ENCODE measurements at places on chromosomes 13 and 19.

DNA sequence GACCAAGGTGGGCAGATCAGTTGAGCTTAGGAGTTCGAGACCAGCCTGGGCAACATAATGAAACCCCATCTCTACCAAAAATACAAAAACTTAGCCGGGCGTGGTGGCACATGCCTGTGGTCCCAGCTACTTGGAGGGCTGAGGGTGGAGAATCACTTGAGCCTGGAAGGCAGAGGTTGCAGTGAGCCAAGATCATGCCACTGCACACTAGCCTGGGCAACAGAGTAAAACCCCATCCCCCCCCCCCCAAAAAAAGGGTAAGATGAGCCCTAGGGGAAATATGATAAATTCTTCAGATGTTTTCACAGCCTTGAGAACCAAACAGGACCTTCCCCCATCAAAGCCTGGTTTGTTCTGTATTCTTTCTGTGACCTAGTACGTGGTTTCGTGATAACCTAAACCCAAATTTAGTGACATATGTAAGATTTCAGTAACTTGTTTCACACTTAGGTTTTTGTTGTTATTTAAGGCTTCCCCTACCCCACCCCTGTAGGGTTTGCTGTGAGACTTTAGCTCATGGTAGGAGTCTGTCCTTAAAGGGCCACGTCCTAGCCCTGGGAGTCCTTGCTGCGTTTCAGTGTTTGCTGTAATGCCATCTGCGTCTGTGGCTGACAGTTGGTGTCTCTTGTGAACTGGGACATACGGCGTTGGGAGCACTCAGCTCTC is 49.6 kb downstream of the MYO9B start:
- DNase-seq: no peak

- no peak for DNase-seq
Measured at GRCh38 chr19:2053601-2054389, 2.8 kb upstream of the MKNK2 start.

DNA sequence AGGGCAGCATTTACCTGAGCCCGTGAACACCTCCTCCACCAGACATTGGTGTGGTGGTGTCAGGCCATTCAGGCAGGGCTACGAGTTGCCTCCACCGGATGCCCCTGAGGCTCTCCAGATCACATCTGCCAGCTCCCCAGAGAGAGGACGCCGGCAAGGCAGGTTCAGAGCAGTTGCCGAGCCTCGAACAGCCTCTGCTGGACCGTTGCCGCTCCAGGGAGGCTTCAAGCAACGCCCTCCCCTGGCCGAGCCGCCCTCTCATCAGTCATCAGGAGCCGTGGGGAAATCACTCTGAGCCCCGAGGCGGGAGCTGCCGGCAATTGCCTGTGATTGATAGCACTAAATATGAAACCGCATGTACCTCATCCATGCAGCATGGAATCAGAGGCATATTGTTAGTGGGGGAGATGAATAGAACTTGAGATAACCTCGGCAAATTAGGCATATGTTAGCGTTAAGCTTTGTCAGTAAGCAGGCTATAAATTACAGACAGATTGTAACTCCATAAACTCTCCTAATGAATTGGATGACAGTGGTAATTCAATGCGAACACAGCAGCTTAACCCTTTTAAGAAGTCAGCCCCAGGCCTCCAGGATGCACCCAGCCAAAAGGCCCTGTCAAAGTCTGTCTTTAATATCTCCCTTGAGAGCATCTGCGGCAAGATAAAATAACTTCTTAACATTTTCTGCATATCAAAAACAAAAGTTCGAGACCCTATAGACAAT is 29.8 kb upstream of the SPACA7 start:
- peak; percentile 70 for DNase-seq

- peak; percentile 72 for DNase-seq
Measured at GRCh38 chr19:49585023-49585422, 3.9 kb downstream of the PRRG2 start.

- no peak for DNase-seq
Measured at GRCh38 chr13:25196971-25197370, 24.9 kb upstream of the AMER2 start.

DNA sequence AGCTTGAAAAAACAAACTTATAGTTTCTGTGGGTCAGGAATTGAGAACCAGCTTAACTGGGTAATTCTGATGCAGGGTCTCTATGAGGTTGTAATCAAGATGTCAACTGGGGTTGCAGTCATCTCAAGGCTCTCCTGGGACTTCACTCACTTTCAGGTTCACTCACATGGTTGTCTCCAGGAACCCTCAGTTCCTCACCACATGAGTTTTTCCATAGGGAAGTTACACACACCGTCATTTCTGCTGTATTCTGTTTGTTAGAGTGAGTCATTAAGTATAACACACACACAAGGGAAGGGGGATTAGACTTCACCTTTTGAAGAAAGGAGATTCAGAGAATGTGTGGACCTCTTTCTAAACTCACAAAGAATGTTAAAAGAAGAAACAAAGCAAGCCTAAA is 34.9 kb upstream of the MLNR start:
- DNase-seq: no peak

GRCh38 chr19:29567366-29567915 is 38.6 kb upstream of the POP4 start:
- DNase-seq: no peak

- DNase-seq: no peak
Measured at GRCh38 chr19:33703821-33704220, 82.1 kb downstream of the CHST8 start.

DNA sequence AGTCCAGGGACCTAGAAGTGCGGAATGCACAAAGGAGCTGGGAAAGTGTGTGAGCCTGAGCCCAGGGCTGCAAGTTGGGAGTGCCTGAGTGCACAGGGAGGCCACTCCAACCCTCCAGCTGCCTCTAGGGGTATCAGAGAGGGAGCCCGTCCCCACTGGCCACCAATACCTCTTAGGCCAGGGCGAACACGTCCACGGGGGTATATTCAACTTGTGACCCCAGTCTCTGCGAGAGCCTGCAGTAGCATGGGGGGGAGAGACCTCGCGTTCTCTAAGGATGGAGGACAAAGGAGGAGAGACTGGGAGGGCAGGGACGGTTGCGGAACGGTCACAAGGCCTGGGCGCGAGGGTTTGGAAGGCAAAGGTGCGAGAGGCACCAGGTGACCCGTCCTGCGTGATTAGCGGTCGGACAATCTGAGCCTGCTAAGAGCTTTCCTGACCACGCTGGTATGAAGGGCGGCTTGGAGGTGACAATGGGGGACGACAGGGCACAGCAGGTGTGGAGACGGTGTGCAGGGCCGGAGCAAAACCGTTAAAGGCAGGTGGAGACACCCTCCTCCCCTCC is 676 bp downstream of the CD320 start:
- DNase-seq: no peak

GRCh38 chr13:72462726-72463125 is 264.7 kb downstream of the MZT1 start:
- no peak for DNase-seq

DNA sequence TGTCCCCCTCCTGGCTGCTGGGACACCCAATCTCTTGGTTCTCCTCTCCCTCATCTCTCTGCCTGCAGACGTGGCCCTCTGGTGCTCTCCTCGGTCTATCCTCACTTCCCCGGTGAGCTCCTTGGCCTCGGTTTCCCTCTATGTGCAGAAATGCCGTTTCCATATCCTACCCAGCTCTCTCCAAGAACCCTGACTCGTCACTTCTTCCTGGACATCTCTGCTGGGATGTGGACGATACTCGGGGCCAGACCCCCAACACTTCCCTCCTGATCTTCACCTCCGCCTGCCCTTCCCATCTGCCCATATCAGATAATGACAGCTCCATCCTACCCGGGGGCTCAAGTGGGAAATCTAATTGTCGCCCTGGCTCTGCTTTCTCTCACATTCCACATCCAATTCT is 7.9 kb downstream of the AP2S1 start:
- no peak for DNase-seq

- DNase-seq: no peak
Measured at GRCh38 chr19:33473653-33474305, 47.8 kb downstream of the PEPD start.

GRCh38 chr13:40506592-40507446 is 159.6 kb downstream of the FOXO1 start:
- DNase-seq: no peak

DNA sequence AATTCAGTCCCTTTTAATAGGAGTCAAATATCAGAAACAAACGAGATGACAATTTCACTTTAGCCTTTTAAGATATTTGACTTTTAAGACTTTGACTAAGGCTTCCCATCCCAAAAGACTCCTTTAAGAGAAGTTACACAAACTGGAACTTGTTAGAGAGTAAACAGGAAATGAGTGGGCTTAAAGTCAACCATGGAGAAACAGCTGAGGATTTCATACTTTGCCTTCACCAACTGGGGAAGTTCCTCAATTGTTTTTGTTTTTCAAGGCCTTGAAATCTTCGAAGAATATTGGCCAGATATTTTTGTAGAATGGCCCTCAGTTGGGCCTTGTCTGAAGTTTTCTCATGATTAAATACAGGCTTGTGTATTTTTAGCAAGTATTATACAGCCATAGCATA is 227.3 kb downstream of the POU4F1 start:
- no peak for DNase-seq

DNA sequence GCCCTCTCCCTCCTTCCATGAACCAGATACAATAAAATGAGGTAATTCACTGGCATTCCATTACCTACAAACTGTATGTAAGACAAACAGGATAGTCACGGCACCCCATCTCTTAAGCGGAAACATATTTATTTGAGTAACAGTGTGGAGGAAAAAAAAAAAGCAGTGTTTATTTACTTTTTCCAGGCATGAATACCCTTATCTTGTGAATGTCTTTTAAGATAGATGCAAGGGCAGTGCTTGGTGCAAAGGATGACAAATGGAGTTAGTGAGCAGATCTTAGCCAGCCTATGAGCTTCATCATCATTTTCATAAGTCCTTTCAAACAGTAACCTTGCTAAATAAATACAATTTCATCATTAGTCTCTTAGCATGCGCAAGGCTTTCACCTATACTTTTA is 1661.8 kb upstream of the SPRY2 start:
- no peak for DNase-seq

DNA sequence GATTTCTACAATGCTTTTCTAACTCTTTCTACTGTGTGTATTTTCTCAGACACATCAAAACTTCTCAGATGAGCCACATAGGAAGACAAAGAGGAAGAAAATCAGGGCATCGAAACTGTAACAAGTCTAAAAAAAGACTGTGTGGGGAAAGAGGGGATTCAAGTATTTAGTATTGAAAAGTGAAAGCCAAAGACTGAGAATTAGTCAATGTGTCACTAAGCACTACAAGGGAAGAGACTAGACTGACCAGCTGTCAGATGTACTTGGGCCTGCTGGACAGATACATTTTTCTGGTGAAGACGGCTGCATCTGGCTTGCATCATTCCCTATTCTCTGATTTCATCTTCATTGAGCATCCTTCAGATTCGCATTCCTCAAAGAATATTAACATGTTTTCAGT is 25.4 kb downstream of the COMMD6 start:
- no peak for DNase-seq

GRCh38 chr19:10085641-10086590 is at the start of gene SHFL:
Gene SHFL (plus strand): TSS chr19:10086317. CDS start chr19:10086428, 111 bp downstream.
- DNase-seq: no peak

DNA sequence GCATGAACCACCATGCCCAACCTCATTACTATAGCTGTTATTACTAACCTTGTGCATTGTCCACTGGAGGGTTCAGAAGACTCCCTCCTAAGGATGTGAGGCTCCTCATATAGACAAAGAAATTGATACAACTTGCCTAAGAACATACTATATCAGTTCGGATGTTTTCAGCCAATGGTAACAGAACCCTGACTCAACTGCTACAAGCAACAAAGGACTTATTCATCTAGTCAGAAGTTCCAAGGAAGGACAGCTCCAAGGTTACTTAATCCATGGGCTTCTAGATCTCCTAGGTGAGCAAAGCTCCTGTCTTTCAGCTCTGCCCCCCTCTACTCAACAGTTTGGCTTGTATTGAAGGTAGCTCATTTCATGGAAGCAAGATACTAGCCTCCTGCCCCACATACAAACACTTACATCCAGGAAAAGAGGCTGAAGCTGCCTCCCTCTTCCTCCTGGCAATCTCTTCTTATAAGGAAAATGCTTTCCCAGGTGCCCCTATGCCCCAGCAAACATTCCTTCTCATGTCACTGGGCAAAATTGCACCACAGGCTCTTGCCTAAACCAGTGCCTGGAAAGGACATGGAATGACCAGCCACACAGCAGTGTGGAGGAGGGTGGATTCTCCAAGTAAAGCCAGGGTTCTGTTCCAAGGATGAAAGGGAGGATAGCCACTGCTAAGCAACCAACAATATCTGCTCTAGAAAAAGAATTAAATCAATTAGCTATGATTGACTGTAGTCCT is 497.8 kb downstream of the FOXO1 start:
- no peak for DNase-seq

- DNase-seq: no peak
Measured at GRCh38 chr19:522726-523125, 8.8 kb upstream of the CDC34 start.

DNA sequence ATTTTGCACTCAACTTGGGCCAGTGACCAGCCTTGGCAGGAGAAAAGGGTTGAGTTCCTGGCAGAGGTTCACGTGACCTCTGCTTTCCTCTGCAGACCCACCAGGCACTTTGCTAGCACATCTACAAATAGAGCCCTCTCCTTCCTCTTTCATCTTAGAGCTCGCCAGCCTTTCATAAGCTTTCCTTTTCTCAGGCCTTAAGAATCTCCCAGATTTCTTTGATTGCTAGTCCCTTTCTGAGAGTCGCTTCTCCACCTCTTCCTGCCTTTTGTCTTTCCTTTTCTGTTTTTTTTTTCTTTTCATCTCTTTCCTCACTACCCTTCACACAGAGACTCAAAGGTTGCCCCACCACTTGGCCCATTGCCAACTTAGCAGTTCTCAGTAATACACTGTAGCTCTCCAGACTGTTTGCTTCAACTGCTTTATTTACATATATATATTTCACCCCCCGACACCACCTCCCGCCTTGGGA is 375.7 kb upstream of the SPRY2 start:
- no peak for DNase-seq

- no peak for DNase-seq
Measured at GRCh38 chr13:92938486-92939020, 288.1 kb upstream of the GPC6 start.

- no peak for DNase-seq
Measured at GRCh38 chr13:27665333-27665732, 43.6 kb downstream of the POLR1D start.

DNA sequence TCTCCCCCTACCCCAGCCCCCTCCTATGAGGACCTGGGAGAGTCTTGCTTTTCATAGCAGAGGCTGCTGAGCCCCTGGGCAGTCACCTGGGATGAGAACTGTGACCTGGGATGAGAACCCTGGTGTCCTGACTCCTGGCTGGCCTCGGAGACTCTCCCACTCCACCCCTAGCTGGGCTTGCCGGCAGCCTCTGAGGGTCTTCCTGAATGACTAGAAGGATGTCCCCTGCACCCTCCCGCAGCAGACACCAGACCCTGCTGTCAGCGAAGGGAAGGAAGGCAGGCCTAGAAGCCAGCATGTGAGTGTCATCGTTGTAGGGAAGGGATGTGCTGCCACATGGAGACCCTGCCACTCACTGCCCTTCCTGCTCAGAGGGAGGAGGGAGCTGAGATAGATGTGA is 203.4 kb upstream of the ZNF536 start:
- peak; percentile 33 for DNase-seq

Measured in ecto neural progenitor cell (in vitro differentiated cells).